Renal cortical epithelial cell (primary cell): ENCODE measurements at places on chromosomes 13 and 19.

- peak; percentile 77 for DNase-seq
Measured at GRCh38 chr19:56476651-56477428, at the start of gene ZNF667. TSS of gene ZNF667 (minus strand) at chr19:56477345. CDS start at chr19:56462370, 14,975 bp downstream.

DNA sequence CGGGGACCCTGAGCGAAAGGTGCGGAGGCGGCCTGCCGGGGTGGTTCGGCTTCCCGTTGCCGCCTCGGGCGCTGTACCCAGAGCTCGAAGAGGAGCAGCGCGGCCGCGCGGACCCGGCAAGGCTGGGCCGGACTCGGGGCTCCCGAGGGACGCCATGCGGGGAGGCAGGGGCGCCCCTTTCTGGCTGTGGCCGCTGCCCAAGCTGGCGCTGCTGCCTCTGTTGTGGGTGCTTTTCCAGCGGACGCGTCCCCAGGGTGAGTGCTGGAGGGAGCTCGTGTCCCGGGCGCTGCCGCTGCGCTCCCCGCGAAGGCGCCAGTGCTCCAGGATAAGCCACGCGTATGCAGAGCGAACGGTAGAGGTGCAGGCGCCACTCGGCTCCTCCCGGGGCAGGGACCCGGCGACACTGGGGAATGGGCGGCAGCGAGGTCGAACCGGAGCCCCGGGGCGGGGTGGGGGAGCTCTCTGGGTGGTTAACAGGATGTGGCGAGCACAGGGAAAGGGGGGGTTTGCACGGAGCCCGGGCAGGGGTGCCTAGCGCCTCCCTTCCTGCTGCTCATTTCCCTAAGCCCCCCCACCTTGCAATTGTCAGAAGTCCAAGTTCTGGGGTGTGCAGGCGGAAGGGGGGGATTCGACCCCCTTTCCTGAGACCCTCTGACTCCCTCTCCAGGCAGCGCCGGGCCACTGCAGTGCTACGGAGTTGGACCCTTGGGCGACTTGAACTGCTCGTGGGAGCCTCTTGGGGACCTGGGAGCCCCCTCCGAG is at the start of gene IL27RA:
Gene IL27RA (plus strand): TSS at position 44 of the 762 bp plus-strand sequence. CDS start 111 bp downstream, at position 155.
- DNase-seq: peak; percentile 21

GRCh38 chr13:114131583-114132418 is 622 bp downstream of the RASA3 start:
- no peak for DNase-seq

- no peak for DNase-seq
Measured at GRCh38 chr13:87952377-87952776, 281.2 kb downstream of the SLITRK5 start.

DNA sequence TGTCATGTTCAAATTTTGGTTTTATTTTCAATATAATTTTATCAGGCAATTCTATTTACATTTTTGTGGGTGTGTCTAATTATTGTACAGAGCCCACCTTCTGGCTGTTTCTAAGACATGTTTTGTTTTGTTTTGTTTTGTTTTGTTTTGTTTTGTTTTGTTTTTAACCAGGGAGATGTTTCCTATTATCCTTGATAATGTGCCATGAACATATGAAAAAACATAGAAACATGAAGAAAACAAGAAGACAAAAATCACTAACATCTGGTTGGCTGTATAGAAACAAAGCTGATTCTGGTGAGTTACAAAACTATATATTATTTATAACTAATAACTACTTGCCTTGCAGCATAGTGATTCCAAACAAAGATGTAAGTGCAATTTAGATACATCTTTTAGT is 128.1 kb upstream of the TRPC4 start:
- DNase-seq: no peak

- DNase-seq: no peak
Measured at GRCh38 chr13:51278426-51279130, 56.4 kb downstream of the FAM124A start.

DNA sequence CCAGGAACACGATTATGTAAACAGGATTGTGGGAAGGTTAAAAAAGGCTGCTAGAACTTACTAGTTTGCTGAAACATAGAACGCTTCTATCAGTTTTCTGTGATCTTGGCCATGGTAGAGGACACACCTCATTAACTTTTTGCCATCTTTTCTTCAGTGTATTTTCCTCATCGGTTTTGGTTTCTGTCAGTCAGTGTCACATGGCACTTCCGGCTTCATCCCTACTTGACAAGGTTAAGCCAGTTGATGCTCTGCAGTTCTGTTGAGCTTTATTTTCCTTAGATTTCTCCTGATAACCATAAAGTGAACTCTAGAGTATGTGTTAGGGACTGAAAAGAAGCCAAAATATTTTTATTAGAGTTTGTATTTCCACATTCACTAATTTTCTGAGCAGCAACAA is 147.5 kb downstream of the NDFIP2 start:
- peak; percentile 17 for DNase-seq

DNA sequence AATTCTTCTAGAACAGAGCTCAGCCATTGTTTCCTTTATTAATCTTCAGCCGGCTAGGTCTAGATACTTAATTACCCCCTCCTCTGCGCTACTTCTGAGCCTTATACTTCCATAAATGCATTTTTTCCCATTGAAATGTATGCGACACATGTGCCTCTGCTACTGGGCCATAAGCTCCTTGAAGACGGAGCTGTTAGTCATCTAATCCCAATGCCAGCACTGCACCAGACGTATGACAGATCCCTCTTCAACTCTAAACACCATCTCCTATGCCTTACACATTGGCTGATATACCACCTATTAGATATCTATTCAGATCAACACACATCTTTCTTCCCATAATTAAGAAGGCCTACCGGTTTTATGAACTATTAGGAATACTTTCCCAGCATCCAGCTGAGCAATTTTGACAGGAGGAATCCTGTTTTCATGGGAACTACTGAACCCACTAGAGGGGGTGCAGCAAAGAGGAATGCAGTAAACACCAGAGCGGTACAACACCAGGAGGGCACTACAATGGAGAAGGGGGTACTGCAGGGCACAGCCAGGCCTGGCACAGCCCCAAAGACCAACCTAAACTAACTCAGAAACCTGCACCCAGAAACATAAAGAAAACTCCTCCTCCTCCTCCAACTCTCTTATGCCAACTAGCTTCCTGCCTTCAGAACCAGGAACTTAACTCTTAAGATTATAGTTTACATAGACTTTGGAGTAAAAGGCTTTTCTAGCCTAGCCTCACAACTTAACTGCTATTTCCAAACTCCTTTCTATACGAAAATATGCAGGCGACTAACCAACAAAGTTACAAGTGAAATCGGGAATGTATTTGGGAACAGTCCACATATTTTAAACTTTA is 18.7 kb downstream of the STK24 start:
- no peak for DNase-seq

DNA sequence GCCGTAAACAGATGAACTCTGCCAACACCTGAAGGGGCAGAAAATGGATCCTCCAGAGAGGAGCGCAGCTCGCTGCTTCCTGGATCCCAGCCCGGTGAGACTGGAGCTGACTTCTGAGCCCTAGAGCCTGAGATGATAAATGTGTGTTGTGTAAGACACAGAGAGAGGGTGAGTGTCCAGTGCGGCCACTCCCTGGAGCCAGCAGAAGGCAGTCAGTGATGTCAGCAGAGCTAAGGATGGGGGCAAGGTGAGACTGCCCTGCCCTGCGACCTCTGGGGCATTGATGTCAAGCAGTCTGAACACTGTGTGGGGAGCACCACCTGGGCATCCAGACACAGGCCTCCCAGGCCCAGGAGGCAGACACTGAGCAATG is 9.7 kb upstream of the SLC35E1 start:
- no peak for DNase-seq

DNA sequence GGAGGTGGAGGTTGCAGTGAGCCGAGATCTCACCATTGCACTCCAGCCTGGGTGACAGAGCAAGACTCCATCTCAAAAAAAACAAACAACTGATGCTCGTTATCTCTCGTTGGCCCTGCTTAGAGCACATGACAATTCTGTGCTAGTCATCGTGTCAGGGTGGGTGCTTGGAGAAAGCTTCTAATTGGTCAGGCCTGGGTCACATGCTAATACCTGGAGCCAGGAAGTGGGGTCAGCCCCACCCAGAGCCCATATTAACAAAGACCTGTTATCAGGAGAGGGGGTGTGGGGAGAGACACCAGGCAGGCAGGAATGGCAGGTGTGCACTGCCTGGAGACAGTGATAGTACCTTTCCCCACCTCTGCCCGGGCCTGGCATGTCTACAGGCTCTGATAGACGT is 84.9 kb downstream of the DPF1 start:
- no peak for DNase-seq

GRCh38 chr19:41311072-41311471 is 1.1 kb downstream of the CCDC97 start:
- peak; percentile 13 for DNase-seq

DNA sequence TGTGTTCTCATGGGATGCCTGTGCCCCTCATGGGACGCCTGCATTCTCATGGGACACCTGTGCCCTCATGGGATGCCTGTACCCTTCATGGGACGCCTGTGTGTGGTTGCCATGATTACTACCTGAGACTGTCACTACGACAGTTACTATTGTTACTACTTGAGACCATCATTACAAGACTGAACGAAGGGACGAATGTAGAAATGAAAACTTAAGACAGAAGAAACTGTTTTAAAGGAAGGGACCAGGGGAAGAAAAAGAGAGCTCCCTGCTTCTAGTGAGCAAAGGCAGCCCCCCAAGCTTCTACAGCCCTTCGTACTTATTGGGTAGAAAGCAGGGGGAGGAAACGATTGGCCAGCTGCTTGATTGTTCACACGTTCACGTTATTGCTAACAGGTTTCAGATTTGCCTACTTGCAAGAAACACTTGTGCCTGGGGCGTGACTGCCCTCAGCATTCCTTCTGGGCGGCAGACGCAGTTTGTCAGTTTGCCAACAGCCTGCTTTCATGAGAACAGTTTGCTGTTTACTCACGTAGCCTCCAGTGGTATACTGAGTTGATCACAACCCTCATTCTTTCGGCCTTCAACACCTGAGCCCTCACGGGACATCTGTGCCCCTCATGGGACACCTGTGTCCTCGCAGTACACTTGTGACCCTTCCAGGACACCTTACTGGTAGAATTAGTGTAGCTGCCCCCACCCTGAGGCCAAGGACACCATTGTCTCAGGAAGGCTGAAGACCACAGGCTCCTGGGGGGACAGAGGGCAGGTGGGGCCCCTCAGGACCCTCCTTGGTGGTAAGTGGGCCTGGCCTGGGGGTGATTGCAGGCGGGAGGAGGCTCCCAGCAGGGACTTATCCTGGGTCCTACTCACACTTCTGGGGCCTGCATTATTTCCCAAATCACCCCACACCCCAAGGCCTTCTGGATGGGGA is 2.5 kb upstream of the S1PR4 start:
- DNase-seq: peak; percentile 90

DNA sequence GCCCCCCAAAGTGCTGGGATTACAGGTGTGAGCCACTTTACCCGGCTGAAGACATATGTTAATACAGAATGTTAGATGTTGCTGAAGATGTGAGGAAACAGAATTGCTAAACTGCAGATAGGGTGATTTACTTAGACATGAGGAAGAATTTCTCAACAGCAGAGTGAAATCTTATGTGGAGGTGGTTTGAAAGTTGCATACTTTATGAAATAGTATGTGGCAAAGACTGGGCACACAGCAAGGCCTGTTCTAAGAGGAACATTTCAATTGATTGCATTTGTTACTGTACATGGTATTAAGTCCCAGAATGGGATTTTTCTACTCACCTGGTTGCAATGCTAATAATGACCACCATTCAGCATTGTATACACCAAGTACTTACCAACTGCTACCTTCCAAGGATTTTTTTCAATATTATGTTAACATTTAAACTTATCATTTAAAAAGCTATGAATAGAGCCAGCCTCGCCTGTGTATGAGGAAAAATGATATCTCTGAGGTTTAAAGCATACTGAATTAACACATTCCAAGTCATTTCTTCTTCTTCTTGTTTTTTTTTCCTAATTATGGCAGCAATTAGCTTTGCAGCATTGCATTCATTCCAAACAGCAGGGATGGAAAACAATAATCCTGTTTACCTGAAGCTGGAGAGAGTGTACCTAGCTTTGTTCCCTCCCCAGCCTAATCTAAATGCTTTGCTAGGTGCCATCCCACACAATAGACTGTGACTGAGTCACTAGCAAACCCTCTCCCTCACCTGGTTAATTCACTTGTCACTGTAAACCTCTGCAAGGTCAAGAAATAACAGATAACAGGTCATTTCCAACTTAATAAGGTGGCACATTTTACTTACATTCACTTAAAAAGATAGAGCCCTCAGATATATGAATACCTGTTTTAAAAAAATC is 19.4 kb upstream of the KLF5 start:
- DNase-seq: no peak

DNA sequence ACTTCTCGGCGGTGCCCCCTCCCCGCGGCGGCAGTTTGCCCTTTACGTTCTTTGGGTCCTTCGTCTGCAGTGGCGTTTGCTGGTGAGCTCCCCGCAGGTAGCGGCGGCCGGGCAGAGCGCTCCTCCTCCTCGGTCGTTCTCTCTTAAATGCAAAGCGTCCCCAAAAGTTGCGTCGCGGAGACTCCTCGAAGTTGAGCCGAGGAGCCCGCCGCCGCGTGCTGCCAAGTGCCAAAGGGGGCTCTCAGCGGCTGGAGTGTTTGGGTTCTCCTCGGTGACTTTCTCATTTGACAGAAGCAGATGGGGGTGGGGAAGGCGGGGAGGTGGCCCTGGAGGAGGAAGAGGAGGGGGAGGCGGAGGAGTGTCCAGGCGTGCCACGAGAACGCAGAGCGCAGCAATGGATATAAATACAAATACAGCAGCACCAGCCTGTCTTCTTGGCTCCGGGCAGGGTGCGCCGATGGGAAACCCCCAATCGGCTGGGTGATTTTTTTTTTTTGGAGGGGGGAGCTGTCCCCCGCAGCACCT is at the start of gene SOX21:
Gene SOX21 (minus strand): TSS at position 259 of the 525 bp plus-strand sequence. CDS start 496 bp downstream, outside the sequence.
- no peak for DNase-seq

GRCh38 chr19:49817964-49818648 is at the start of gene MED25:
TSS of gene MED25 (plus strand) at chr19:49818289. CDS start at chr19:49818342, 53 bp downstream.
- DNase-seq: peak; percentile 71

GRCh38 chr13:50226515-50227155 is 211.4 kb downstream of the KCNRG start:
- no peak for DNase-seq

- no peak for DNase-seq
Measured at GRCh38 chr13:37651891-37652290, 53.3 kb upstream of the POSTN start.

GRCh38 chr19:33763633-33764371 is 32.9 kb upstream of the KCTD15 start:
- no peak for DNase-seq

DNA sequence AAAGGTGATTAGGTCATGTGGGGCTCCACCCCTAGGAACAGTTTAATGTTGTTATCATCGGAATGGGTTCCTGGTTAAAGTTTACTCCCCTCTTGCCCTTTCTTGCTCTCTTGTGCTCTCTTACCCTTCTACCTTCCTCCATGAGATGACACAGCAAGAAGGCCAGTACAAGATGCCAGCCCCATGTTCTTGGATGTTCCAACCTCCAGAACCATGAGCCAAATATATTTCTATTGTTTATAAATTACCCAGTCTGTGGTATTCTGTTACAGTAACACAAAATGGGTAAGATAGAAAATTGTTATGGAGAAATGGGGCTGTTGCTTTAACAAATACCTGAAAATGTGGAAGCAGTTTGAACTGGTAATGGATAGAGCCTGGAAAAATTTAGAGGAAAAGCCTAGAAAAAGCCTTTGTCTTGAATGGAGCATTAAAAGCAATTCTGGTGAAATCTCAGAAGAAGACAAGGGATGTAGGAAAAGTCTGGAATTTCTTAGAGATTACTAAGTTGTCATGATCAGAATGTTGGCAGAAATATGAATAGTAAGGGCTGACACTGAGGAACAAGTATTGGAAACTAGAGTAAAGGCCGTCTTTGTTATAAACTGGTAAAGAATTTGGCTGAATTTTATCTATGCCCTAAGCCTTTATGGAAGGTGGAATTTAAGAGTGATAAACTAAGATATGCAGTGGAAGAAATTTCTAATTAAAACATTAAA is 53.5 kb upstream of the TSC22D1 start:
- DNase-seq: no peak
